Stimulated activated CD4-positive, alpha-beta T cell treated with anti-CD3 and anti-CD28 coated beads, Interleukin-2, amount 100 ng/mL, for 48 hours (primary cell): ENCODE measurements at places on chromosomes 7 and 10.

GRCh38 chr10:111373696-111374095 is 296.9 kb downstream of the ADRA2A start:
- no peak for DNase-seq

- peak; percentile 81 for DNase-seq
These were observed 71.3 kb upstream of the TNRC18 start for GRCh38 chr7:5494683-5495561.

DNA sequence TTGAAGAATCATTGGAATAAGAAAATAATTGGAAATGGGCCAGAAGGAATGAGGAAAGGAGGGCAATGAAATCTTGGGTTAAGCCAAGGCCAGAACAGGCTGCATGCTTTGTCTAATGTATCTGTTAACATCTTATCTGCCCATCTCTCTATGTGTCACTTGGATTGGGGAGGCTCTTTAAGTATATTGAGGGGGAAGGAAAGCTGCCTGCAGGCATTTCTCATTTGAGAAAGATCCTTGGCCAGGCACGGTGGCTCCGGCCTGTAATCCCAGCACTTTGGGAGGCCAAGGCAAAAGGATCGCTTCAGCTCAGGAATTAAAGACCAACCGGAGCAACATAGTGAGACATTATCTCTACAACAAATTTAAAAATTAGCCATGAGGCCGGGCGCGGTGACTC is 14.3 kb downstream of the PCBD1 start:
- no peak for DNase-seq

GRCh38 chr10:56116684-56117083 is 244.4 kb downstream of the ZWINT start:
- no peak for DNase-seq

GRCh38 chr7:70569335-70569819 is 562.6 kb upstream of the GALNT17 start:
- no peak for DNase-seq

- no peak for DNase-seq
These were observed 29.7 kb upstream of the PLEKHA1 start for GRCh38 chr10:122344741-122345258.

- no peak for DNase-seq
These were observed 193.5 kb downstream of the MGMT start for GRCh38 chr10:129660569-129660968.

GRCh38 chr10:67659497-67659896 is 36.5 kb downstream of the CTNNA3 start:
- DNase-seq, result no peak

- no peak for DNase-seq
These were observed 1.4 kb upstream of the SLC25A28 start for GRCh38 chr10:99621454-99622251.

DNA sequence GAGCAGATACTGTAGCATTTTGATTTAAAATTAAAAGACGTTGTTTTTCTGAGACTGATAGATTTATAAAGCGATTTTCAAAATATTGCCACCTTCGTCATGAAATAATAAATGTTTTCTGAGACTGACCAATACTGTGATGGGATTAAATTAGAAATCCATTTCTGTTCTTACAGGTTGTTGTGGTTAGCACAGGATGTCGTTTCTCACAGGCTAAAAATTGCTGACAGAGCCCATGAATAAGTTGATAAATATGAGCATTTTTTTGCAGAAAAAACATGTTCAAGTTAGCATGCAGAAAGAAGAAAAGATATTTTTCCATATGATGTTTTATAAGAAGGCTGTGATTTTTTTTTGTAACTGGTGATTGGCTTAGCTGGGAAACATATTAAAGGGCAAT is 66.8 kb downstream of the POU6F2 start:
- no peak for DNase-seq

DNA sequence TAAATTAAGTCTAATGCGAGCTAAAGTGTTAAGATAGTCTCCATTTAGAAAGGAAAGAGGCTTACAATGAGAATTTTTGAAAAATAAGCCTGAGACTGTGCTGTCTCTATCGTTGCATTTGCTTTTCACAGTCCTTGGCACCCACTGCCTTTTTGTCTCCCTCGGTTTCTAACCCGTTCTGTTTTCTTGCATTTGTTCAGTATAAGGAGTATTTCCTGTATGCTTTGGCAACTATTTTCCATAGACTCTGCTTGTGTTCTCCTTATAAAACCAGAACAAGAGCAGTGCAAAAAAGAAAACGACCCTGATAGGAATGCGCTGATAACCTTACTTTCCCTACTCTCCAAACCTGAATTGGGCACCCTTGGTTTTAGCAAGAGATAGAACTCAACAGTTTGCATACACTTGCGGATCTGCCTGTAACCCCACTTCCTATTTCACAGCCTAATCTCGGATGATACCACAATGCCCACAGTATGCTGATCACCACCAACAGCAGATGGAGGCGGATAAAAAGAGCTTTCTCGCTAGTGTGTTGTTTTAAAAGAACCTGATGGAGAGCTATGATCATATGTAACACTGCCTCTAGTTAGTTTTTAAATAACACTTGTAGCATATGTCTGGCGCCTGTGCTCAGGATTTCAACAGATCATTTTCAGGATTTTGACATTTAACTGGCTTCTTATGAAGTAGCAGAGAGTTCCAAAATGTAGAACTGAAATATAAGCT is 1.6 kb upstream of the ARHGAP12 start:
- DNase-seq, result no peak

DNA sequence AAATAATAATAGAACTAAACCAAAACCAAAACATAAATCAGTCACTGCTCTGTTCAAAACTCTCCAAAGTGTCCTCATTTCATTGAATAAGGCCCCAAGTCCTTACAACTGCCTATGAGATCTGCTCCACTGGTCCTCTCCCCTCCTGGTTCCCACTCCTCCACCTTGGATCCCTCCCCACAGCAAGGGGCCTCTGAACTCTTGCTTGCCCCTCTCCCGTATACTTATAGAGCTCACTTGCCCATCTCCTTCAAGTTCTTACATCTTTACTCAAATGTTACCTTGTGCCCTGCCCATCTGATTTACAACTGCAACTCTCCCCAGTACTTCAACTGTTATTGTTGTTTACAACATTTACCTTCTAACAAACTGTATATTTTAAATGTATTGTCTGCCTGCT is 819 bp downstream of the POLD2 start:
- DNase-seq, result no peak

GRCh38 chr7:126236261-126236660 is 1016.5 kb downstream of the GRM8 start:
- DNase-seq, result no peak
